ENCODE measurements at places on chromosomes 16 and 17.

DNA sequence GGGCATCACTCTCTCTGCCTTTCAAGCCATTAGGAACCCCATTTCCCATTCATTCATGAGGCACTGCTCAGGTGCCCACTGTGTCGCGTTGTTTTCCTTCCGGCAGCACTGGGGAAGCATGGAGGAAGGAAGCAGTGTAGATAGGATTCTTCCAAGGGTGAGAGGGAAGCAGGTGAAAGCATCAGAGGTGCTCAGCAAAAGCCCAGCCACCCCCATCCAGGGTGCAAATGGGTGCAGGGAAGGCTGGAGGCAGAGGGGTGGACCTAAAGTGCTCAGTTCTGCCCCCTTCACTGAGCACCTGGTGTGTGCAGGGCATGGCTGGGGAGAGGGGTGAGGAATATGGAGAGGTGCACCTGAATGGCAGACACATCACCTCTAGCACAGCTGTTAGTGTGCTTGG, 3.4 kb upstream of the NXPH3 start:
- DNase-seq, result no peak

- no peak for DNase-seq
Measured at GRCh38 chr17:61233991-61234750, 165.5 kb upstream of the TBX2 start.

DNA sequence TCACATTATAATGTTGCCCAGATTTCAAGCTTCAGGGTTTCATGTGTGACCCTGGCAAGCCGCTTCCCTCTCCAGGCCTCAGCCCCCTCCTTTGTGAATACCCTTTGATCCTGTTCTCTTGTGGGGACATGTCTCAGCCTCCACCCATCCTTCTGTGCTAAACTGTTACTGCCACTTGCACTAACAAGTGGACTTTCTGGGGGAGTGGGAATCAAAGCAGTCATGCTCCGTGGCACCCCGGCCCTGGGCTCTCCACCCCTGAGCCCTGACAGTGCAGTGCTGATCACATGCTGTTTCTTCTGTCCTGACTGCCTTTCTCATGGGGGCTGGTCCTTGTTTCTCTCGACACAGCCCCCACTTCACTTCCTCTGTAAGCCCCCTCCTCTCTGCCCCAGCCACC, 9.7 kb upstream of the DCAF7 start:
- no peak for DNase-seq

- DNase-seq, result no peak
Measured at GRCh38 chr16:13607289-13607688, 312.7 kb upstream of the ERCC4 start.

DNA sequence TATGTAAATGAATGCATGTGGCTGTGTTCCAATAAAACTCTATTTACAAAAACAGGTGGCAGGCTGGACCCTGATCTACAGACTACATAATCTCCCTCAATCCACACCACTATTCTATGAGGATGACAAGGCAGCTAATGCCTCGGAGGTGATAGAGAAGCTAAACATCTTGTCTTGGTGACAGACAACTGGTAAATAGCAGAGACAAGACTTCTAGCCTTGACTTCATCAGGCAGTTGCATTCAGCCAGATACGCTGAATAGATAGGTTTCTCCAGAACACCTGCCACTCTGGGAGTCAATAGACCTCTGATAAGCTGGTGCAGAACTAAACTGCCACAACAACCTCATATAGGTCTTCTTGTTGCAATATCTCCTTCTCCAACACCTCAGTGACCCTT, 3.3 kb downstream of the ATPAF2 start:
- DNase-seq, result no peak
